ENCODE measurements at places on chromosomes 5 and 9.

DNA sequence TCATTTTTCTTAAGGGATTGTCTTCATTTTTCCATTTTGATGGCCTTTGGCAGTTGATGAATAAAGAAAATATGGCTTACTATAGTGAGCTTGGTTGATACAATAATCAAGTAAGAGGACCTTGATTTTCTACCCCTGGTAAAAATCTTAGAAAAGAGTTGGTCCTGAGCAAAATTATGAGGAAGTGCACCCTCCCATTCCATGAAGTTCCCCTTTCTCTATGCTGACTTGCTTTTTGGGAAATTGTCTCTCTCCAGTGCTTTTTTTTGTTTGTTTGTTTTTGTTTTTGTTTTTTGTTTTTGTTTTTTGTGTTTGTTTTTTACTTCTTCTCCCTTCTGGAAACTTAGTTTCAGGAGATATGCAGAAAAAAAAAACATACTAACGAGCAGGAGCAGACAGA is 449.2 kb upstream of the ACTBL2 start:
- DNase-seq = no peak

GRCh38 chr5:172646716-172647285 is 5.7 kb downstream of the NEURL1B start:
- peak; percentile 26 for DNase-seq

GRCh38 chr9:92097997-92098482 is 17.2 kb downstream of the SPTLC1 start:
- DNase-seq = peak; percentile 73

- DNase-seq = no peak
These were observed 143.2 kb upstream of the PCA3 start for GRCh38 chr9:76620996-76621395.

DNA sequence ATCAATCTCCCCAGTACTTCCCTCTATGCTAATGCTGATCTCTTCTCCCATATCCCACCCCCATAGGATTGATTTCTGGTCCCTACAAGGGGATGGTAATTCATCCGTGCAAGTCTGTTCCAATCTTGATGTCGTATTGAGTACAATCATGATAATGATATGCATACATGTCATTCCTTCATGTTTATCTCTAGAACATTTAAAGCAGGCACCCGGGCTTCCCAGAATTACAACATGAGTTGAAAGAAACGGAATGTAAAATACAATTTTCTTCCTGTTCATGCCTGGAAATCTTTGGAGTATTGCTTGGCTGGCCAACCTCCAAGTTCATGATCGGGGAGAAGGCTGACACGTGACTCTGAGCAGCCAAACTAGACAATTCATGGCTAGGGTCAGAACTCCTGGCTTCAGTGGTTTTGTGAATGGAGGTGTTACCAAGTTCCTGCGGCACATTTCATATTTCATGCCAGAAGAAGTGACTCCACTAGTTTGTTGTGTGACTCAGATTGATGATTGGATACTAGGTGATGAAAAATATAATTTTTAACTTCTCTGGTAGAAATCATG is 66.6 kb downstream of the C9orf152 start:
- peak; percentile 94 for DNase-seq

DNA sequence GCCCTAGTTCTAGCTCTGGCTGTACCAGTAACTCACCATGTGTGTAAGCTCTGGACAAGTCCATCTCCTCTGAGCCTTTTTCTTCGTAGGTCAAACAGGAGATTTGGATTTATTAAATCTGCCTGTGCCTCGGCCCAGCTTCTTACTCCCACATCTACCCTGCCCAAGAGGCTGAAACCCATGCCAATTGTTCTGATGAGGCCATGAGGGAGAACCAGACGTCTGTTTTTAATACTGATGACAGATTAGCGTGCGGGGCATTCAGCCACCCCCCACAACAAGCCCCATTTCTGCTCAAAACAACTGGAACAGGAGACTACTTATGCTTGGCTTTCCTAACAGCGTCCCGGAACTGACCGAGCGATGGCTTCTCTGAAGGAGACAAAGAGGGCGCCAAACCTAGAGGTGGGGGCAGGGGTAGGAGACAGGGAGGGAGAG is 81.2 kb upstream of the TRIM32 start:
- DNase-seq = no peak

GRCh38 chr5:79971156-79971555 is 19.9 kb downstream of the MTX3 start:
- DNase-seq = peak; percentile 66

DNA sequence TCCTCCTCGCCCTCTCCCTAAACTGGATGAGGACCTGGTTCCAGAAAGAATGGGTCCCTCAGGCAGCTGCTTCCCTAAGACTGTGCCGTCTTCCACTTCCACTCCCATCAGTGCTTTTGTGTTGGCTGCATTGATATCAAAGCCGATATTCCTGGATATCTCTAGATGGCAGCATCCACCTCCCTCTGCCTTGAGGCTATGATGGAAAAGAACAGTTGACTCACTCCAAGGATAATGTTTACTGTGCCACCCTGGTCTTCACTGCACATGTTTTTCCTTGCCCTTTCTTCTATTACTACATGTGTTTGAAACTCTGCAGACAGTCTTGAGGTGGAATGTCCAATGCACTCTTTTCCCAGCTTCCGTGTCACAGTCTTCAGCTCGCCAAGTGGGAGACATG is 211.6 kb downstream of the MAST4 start:
- DNase-seq = peak; percentile 86

GRCh38 chr5:172144291-172144815 is 43.7 kb downstream of the STK10 start:
- no peak for DNase-seq

DNA sequence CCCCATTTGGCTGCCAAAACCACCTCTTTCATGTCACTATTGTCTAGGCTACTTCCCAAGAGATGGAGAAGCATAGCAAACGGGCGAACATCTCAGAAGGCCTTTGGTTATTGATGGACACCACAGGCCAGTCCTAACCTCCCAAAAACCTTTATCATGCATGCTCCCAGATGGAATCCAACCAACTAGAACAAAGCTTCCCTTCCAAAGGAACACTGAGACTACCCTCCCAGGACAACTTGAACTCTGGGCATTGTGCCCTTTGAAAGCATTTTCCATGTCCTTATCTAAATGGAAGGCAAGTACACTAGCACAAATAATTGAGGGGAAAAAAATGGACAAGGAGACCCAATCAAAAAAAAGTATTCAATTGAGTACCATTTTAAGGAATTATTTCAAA is 65.6 kb downstream of the SPOCK1 start:
- no peak for DNase-seq

- DNase-seq = peak; percentile 35
These were observed 181.5 kb upstream of the OTULINL start for GRCh38 chr5:14400085-14400484.

DNA sequence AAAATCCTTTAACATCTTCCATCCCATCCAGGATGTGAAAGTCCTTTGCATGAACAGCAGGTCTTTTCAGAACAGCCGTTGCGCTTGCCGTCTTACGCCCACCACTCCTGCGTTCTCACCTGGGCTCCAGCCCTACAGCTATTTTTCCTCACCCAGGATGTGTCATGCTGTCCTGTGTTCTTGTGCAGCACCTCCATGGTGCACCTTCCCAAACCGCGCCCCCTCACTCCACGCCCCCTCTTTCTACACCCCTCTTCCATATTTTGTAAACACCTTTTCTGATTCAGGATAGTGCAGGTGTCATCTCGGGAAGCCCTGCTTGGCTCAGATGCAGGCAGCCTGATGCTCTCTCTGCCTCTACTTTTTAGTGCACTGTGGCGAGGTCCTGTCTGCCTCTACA is 18.4 kb downstream of the CAMK4 start:
- DNase-seq = no peak

DNA sequence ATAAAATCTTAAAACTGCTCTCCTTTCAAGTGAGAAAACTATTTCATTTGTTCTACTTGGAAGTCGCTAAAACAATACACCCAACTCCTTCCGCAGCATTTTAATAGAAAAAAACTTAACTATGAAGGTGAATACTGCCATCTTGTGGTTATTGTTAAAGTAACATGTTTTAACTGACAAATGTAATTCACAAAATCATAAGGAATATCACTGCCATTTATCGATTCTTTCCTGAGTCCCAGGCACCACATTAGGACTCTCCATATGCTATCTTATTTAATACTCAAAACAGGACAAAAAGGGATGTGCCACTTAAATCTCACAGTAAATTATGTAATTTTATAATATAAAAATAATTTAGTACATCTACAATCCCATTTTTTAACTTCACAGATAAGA is 130.5 kb upstream of the ITGA1 start:
- DNase-seq = peak; percentile 66

- DNase-seq = no peak
These were observed 176.1 kb upstream of the CDH12 start for GRCh38 chr5:23029290-23029689.

DNA sequence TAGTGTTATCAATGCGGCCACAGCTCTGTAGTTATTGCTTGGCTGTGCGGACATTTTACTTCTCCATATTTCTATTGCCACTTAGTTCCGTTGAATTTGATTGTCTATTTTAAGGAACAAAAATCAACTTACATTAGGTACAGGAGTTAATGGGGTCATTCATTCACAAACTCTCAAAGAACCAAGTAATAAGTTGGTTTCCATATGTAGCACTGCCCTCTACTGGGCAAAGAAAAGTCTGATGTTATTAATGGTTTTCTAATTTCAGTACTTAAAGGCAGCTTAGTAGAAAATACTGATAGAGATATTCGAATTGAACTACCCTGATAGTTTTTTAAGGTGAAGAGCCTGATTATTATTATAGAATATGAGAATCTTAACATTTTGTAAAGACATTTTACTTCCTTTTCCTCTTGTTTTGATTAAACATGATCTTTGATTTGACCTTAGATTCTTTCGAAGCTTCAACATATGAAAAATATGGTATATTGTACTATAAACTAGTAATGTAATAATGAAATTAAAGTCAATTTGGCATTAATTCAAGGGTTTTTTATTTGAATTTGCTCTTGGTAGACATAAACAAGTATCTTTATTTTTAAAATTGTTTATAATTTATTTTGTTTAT is 119.5 kb upstream of the CTNND2 start:
- DNase-seq = peak; percentile 55

DNA sequence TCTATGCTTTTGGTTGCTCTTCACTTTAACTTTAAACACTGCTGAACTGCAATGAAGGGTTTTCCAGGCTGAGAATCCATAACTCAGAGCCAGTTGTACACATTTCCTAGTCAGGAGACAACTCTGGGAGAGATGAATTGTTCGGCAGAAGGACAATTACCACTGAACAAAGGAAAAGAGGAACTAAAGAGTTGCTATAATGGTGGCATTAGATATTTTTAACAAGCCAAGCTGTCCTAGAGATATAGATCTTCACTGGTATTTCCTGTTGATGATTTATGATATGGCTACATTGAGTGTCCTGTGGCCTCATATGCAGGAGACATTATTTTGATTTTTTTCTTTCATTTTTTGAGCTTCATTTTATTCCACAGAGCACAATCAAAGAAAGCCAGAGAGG is 219.1 kb upstream of the PCSK5 start:
- no peak for DNase-seq

GRCh38 chr5:133338504-133339355 is 273.6 kb downstream of the FSTL4 start:
- DNase-seq = no peak

DNA sequence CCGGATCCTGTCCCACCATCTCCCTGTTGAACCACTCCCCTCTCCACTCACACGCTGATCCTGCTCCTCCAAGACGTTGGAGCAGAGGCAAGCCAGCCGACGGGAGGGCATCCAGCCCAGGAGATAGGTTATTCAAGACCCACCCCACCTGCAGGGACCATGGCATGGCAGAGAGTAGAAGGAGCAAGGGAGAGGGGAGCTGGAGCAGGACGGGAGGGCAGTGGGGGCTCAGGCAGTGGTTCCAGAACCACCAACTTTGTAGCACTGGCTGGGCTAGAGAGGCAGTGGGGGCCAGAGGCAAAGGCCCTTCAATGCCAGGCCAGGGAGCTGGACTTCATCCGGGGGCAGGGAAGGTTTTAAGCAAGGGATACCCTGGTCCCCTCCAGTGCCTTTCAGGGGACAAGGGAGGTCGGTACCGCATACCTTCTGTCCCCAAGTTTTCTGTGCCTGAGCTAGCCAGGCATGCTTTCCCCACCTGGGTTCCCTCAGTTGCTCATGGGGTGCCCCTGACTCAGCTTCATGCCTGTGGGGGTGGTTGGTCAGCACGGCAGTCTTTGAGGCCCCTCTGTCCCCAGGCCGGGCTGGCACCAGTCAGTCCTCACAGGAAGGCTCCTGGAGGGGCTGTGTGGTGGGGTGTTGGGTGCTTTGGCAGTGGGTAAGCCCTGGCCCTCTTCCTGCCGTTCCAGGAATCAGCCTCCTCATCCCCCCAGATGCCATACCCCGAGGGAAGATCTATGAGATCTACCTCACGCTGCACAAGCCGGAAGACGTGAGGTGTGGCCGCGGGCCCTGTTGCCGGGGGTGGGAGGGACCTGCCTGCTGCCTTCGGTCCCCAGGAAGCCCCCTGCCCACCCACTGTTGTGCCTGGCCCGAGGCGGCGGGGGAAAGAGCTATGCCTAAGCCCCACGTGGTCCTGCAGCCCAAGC is 22.4 kb downstream of the HK3 start:
- DNase-seq = no peak

DNA sequence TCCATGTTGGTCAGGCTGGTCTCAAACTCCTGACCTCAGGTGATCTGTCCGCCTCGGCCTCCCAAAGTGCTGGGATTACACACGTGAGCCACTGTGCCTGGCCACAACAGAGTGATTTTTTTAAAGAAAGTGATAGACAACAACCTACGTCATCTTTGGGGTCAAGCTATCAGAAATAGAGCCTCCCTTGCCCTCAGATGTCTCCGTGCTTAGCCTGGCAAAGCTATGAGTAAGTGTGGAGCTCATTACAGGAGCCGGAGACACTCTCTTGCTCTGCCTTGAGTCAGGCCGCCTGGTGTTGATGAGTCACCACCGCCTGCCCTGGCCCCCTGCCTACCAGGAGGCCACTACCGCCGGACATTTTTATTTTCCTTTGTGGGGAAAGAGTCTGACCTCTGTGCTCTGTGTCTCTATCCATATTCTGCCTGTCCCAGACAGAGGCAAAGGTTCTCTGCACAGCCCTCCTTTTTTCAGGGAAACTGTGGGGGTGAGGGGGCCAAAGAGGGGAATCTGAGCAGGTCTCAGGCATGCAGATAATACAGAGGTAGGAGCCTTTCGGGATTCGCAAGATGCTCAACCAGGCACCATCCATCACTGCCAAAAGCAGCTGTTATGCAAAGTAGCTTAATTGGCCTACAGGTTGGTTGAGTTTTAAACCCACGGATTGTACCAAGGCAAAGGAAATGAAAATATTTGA is 123.7 kb upstream of the CPEB4 start:
- DNase-seq = peak; percentile 88

GRCh38 chr9:135229701-135230385 is 142.4 kb downstream of the OLFM1 start:
- no peak for DNase-seq

DNA sequence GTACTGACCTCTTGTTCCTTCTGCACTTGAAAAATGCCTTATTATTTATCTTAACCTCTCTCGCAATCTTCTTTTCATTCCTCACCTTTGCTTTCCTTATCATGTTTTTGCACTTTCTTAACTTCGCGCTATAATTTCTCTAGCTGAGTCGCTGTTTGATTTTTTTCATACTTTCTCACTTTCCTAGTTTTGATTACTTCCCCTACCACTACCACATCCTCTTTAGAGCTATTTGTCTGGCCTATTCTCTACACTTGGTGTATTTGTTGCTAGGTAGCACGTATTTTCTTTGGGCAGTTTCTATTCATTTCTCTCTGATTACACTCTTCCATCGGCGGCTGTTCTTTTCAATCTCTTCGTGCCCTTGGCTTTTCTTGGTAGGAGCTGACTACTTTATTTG is 611.8 kb downstream of the BNC2 start:
- DNase-seq = no peak
